ENCODE measurements at places on chromosomes 11 and 22. TPM values are rescaled to one million over a fixed set of nuclear protein-coding genes. Genes with fewer than 3 reads are reported as not detected.

- DNase-seq, result peak; percentile 46
- no peak overlapping the region for H3K27ac ChIP-seq
- H3K4me3 ChIP-seq, result no peak overlapping the region
- H3K36me3 ChIP-seq, result no peaks in the 10 kb centered on the region
Measured at GRCh38 chr11:16891964-16892363, 122.2 kb downstream of the PLEKHA7 start.

DNA sequence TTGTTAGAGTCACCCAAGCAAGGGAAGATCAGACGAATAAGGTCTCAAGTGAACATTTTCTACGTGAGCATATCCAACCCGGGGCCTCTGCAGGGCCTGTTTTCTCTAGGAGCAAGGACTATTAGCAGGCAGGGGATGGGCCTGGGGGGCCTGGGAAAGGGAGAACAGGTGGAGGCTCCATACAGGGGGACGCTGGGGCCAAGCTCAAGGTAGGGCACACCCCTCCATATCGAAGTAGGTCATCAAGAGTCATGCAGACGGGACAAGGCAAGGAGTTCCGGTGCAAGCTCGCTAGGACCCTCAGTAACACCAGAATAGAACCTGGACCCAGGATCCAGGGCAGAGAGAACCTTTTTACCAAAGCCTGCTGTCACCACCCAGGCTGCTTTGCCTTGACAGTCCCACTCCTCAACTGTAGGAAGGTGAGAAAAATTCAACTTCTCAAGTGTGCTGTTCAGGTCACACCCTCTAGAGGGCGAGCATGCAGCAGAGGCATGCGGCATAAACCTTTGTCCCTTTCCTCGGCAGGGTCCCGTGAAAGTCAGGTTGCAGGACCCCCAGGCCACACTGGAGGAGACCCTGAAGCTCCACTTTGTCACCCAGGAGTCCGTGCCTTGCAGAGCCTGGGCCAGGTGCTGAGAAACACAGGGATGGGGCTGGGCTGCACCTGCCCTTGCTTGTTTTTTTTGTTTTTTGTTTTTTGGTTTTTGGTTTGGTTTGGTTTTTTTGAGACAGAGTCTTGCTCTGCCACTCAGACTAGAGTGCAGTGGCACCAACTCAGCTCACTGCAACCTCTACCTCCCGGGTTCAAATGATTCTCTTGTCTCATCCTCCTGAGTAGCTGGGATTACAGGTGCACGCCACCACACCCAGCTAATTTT is 8.6 kb upstream of the APOBEC3B start:
- no peaks in the 10 kb centered on the region for H3K4me1 ChIP-seq
- DNase-seq, result peak; percentile 45
- no peak overlapping the region for H3K4me3 ChIP-seq
- no peak overlapping the region for H3K27ac ChIP-seq
- no peaks in the 10 kb centered on the region for H3K36me3 ChIP-seq
- H3K27me3 ChIP-seq, result no peaks in the 10 kb centered on the region

DNA sequence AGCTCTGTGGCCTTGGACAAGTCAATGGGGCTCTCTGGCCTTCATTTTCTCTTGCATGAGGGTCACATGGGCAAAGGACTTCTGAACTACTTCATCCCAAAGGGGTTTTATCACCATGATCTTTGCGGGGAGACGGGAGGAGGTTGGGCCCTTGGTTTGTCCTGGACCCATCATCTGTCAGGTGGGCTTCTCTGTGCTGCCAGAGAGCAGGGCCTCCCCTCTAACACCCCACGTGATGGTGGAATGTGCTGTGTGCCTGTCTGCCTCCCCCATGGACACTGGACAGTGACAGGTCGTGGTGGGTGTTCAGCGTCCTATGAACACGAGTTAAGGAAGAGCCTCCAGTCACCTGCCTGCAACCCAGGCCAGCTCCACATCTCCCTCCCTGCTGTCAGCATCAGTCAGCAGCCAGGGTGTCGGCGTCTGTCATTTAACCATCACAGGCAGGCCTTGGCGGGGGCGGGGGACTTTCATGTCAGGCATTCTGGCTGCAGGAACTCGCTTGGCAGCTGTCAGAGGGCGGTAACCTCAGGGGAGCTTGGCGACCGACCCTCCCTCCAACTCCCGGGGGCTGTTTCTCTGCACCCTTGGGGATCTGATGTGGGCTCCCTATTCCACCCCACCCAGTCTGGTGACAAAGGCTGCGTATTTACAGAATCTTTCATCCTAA is 2.6 kb upstream of the SUN2 start:
- H3K27ac ChIP-seq, result no peak overlapping the region
- H3K36me3 ChIP-seq, result no peaks in the 10 kb centered on the region
- DNase-seq, result no peak
- H3K27me3 ChIP-seq, result no peaks in the 10 kb centered on the region
- H3K4me3 ChIP-seq, result no peak overlapping the region

Gene CECR2
- 0.40 TPM for polyA plus RNA-seq

Gene IGLL1
- 1.3 TPM for polyA plus RNA-seq

Gene SMIM35
- polyA plus RNA-seq, result 0.44 TPM

Gene MS4A2
- polyA plus RNA-seq, result 0.01 TPM
